ENCODE measurements at places on chromosomes 4 and X. TPM values are rescaled to one million over a fixed set of nuclear protein-coding genes. Genes with fewer than 3 reads are reported as not detected.

- DNase-seq = no peak
These were observed 319.1 kb upstream of the RPS6KA3 start for GRCh38 chrX:20585782-20586181.

GRCh38 chrX:47577424-47577823 lies 4.8 kb upstream of the TIMP1 start:
- no peak for DNase-seq

DNA sequence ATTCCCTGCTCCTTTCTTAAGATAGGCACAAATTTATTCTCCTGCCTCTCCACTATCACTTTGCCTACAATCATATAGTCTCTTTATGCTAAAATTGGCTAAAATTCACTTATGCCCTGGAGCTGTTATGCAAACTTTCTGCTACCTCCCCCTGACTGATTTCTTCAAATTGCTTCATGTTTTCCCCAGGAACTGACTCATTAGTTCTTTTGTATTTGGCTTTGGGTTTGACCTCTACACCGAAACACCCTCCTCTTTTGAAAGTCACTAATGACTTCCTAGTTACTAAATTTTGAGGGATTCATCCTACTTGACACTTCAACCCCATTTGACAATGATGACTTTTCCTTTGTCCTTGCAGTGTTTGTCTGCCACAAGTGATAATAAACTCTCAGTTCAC lies 222.6 kb downstream of the NDST4 start:
- no peak for DNase-seq

PIM2 gene
- 2.1 TPM for polyA plus RNA-seq

GLRA3 gene
- polyA plus RNA-seq = not detected

CSN3 gene
- polyA plus RNA-seq = not detected
